ENCODE measurements at places on chromosomes 5 and 9. TPM values are rescaled to one million over a fixed set of nuclear protein-coding genes. Genes with fewer than 3 reads are reported as not detected.

The ANKRD34B gene
- not detected for total RNA-seq

The ZDHHC11B gene
- total RNA-seq = 0.29 TPM

The SPARC gene
- 0.89 TPM for total RNA-seq

GRCh38 chr9:93126825-93127368 lies 7.2 kb downstream of the NINJ1 start:
- DNase-seq = no peak

- no peak for DNase-seq
Observed at GRCh38 chr5:16666130-16666882, 49.5 kb upstream of the RETREG1 start.

The SHOC1 gene
- not detected for total RNA-seq

- DNase-seq = no peak
Observed at GRCh38 chr5:78610163-78610583, 38.4 kb downstream of the LHFPL2 start.

- no peak for DNase-seq
Observed at GRCh38 chr5:2241842-2242241, 359.1 kb upstream of the IRX4 start.

- no peak for DNase-seq
Observed at GRCh38 chr5:52864884-52865283, 77.2 kb downstream of the ITGA1 start.

- DNase-seq = no peak
Observed at GRCh38 chr5:141695627-141696215, 13.7 kb upstream of the ARAP3 start.

- no peak for DNase-seq
Observed at GRCh38 chr5:44827681-44828080, 18.9 kb downstream of the MRPS30 start.

The ATP10B gene
- not detected for total RNA-seq

DNA sequence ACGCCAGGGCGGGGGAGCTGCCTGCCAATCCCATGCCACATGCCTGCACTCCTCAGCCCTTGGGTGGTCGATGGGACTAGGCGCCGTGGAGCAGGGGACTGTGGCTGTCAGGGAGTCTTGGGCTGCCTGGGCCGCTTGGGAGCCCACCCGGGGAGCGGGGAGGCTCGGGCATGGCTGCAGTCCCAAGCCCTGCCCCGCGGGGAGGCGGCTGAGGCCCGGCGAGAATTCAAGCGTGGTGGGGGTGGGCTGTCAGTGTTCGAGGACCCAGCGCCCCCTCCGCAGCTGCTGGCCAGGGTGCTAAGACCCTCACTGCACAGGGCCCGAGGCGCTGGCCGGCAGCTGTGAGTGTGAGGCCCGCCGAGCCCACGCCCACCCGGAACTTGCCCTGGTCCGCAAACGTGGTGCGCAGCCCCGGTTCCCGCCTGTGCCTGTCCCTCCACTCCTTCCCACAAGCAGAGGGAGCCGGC lies 83.2 kb upstream of the DMRTA1 start:
- DNase-seq = no peak

The FOXD4L4 gene
- total RNA-seq = 0.53 TPM

DNA sequence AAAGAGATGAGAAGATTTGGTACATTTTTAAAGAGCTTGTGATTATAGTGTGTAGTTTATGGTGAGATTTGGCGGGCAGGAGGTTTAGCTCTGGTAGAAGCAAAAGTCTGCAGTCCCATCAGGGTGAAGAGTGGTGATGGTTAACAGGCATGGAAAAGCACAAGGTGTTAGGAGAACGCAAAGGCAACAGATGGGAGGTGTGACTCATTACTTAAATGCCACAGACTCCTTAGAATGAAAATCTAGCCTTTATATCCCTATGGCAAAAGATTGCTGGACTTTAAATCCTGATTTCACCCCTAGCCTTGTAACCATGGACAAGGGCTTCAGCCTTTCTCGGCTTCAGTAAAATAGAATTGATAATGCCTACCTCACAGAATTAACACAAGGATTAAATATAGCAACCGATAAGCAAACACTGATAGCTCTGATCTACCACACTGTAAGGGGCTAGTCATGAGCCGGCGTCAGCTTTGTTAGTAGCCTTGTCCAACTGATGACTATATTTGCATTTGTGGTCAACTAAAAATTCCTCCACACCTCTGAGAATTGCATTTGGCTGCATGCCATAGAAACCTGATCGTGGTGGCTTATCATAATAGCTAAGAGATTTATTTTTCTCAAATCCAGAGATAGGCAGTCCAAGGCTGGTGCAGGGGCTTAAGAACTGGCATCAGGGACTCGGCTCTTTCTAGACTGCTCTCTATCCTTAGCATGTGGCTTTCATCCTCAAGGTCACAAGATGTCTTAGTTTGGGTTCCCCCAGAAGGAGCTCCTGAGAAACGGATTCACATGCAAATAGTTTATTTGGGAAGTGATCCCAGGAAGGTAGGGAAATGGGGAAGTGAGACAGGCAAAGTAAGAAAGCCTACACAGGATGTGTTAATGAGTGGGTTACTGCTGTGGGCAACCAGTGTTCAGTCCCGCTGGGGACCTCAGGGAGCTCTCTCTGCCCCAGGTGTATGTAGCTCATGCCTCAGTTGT lies 19.6 kb downstream of the MFAP3 start:
- peak; percentile 46 for DNase-seq

GRCh38 chr5:106873568-106873967 lies 797.2 kb downstream of the EFNA5 start:
- DNase-seq = no peak

DNA sequence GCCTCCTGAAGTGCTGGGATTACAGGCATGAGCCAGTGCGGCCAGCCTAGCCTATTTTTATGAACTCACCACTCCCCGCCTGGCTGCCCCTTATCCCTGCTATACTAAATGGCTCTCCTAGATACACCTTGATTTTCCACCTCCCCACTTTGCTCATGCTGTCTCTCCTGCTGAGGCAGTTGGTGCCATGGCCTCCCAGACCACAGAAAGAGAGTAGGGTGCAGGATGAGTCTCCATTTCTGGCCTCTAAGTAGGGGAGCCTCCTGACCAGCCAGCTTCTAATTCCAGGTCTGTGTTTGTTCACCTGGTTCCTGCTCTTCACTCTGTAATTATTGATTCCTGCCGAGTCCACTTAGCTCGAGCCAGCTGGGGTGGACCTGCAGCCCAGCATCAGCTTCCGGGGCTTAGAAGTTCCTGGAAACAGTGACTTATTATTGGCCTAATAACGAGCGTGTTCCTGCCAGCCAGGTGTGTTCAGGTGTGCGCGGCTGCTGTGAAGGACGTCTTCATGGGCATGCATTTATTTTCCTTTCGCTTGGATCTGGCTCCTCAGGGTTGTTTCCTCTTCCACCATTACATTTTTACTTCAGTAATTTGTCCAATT lies 34.0 kb downstream of the ZNF618 start:
- DNase-seq = no peak

The SLC4A9 gene
- total RNA-seq = 2.6 TPM

The MLANA gene
- total RNA-seq = not detected

- DNase-seq = no peak
Observed at GRCh38 chr5:51494821-51495220, 111.6 kb downstream of the ISL1 start.

- no peak for DNase-seq
Observed at GRCh38 chr9:108654566-108654965, 201.2 kb downstream of the ACTL7B start.

- DNase-seq = no peak
Observed at GRCh38 chr5:160448886-160449285, 27.2 kb downstream of the PTTG1 start.

GRCh38 chr5:67813877-67814539 lies 401.5 kb upstream of the PIK3R1 start:
- no peak for DNase-seq

- DNase-seq = no peak
Observed at GRCh38 chr9:106529616-106530015, 333.4 kb upstream of the ZNF462 start.

DNA sequence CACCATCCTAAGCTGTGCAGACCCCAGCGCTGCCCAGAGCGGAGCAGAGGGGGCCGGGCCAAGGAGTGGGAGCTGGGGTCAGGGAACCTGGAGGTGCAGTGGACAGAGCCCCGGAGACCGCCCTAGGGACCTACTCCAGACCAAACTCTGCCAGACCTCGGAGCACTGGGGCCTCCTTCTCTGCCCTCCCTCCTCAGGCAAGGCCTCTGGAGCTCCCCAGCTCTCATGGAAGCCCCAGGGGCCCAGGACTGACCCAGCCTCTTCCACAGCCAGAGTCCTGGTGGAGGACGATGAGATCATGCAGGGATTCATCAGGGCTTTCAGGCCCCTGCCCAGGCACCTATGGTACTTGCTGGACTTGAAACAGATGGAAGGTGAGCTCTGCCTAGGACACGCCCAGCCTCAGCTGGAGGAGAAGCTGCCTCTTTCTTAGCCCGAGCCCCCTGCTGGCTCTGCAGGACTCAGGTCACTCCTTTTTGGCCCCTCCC lies 3.6 kb downstream of the PAEP start:
- DNase-seq = no peak

The EIF4EBP3 gene
- 8.3 TPM for total RNA-seq

DNA sequence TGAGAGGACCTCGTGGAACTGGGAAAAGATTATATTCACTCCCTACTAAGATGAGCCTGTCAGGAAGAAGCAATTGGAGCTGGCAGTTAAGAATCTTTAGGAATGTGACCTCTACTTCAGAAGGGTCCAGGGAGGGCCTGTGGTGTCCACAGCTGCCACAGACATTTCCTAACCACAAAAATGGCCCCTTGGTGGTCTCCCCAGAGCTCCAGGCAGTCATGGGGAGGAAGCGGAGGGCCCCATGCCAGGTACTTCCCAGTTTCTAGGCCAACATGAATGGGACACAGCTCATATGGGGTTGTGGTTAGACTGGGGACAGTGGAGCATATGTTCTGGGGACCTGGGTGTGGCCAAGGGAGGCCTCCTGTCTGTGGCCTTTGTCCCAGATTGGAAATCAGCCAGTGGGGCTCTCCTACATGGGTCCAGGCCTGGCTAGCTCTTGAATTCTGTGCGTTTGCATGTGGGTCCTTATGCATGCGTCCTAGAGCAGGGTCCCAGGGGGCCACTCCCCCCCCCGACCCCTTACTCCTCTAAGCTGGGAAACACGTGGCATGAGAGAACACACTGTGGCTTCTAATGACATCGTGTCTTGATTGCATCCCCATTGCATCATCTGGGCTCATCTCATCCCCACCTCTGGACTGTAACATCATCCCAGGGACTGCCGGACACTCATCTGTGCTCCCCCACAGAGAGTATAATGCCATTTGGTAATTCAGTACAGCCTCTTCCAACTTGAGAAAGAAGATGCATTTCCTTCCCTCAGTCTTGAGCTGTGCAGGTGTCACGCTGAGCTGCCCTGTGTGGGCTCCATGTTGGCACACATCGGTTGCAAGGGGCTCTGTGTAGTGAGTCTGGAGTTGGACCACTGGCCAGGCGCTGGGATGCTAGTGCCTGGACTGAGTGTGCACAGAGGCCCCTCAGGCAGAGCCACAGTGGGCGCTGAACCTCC lies 31.3 kb downstream of the IRF1 start:
- no peak for DNase-seq

The SPEF2 gene
- total RNA-seq = not detected

Data from OCI-LY7 (cell line).